NCI-H1436 treated with DMSO at 0.1 percent for 48 hours (cell line): ENCODE measurements at places on chromosomes 2 and 18.

- DNase-seq: no peak
Measured at GRCh38 chr2:197238043-197238365, 72.6 kb downstream of the ANKRD44 start.

DNA sequence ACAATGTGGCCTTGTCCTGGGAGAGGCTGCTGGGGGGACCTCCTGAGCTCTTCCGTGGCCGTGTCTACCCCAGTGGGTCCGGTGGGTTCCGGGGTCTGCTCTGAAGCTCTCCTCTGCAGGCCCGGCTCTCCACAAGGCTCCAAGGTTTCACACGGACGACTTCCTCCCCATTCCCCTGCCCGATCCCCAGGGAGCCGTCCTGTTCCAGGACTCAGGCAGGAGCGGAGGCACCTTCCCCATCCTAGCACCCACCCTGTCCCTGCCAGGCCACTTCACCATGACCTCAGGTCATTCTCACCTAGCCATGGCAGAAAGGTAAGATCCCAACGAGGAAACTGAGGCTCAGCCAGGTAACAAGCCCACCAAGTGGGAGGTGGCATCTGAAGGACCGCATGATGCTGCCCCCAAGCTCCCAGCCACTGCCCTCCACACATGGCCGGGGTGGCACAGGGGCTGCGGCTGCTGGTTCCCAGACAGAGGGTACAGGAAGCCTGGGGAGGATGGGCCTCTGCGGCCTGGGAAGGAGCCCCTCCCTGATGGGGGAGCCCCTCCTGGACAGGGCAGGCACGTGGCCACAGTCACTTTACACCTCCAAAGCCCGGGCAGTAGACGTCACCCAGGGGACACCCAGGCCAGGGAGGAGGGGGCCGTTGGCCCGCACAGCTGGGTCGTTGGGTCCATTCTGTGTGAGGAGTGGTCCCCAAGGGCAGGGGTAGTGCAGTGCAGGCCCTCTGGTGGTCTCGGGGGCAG, 274.0 kb downstream of the NDUFA10 start:
- no peak for DNase-seq

DNA sequence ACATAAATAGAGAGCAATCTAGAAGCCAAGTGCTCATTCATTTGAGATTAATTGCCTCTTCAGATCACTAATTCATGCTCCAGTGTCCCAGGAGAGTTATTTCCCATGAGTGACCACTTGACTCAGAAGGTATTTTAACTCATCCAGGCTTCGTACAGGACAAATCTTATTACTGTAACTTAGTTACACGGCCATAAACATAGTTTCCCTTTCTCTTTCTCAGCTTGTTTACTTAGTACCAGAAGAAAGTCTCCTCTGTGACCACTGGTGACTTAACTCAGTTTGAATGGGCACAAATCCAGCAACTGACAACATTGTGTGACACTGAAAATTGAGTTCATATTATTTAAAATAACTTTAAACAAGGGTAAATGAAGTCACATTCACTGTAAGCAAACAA, 25.3 kb downstream of the MMADHC start:
- peak; percentile 18 for DNase-seq

DNA sequence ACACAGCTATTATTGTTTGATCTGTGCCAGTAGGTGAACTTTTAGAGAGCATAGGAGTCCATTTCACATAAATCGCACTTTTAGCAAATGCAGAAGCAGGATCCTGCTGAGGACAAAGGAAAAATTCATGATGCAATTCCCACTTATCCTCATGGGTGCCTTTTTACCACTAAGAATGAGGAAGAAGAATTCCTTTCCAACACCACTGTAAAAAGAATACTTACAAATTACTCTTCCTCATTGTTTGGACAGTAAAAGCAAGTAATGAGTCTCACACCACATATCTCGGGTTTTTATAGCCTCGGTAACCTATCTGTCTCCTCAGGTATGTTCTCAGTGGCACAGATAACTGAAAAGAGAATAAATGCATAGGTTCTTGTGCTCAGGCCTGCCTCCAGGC, 238.5 kb downstream of the MTX2 start:
- no peak for DNase-seq

GRCh38 chr2:65064728-65065552, 8.7 kb downstream of the CEP68 start:
- peak; percentile 41 for DNase-seq
